ENCODE measurements at places on chromosomes 7 and 10.

- no peak for DNase-seq
These were observed 130.5 kb upstream of the DGKB start for GRCh38 chr7:15033039-15033438.

- DNase-seq, result no peak
These were observed 346.4 kb downstream of the PCLO start for GRCh38 chr7:82816272-82816671.

- no peak for DNase-seq
These were observed 94.7 kb downstream of the RAMP3 start for GRCh38 chr7:45252248-45252647.

DNA sequence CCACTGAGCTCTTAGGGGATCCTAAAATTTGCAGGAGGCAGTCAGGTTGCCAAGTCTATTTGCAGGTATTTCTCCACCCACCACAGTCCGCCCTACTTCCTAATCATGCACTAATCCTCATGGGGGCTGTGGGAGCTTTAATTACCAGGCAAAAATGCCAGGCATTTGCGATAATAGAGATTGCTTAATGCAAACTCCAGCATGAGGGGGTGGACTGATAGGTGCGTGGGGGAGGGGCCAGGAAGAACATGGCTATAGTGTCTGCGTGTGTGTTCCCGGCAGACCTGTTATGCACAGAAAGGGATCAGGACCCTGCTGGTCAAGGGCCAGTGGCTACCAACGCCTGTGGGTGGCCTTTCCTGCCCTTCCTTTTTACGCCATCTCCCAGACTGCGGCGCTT, 15.6 kb upstream of the AQP1 start:
- DNase-seq, result no peak

- no peak for DNase-seq
These were observed 92.6 kb downstream of the RGS10 start for GRCh38 chr10:119449760-119450461.

- DNase-seq, result no peak
These were observed 40.0 kb upstream of the DGKI start for GRCh38 chr7:137886746-137887145.

DNA sequence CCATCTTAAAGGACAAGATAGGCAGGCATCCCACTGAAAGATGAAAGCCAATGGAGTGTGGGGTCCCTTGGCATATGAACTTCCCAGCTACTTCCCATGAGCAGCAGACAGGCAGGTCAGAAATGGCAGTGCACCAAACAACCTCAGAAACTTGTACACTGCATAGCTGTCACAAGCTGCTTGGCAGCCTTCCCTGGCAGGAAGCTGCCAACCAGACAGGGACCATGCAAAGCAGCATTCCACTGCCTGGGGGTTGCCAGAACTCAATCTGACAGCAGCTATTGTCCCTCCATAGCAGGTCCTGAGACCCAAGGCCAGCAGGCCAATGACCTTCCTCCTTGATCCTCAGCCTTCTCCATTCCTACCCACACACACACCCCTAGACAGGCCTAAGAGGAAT, 139.5 kb downstream of the PLCE1 start:
- DNase-seq, result no peak

GRCh38 chr7:158828133-158829020, 932 bp downstream of the ESYT2 start:
- DNase-seq, result no peak

DNA sequence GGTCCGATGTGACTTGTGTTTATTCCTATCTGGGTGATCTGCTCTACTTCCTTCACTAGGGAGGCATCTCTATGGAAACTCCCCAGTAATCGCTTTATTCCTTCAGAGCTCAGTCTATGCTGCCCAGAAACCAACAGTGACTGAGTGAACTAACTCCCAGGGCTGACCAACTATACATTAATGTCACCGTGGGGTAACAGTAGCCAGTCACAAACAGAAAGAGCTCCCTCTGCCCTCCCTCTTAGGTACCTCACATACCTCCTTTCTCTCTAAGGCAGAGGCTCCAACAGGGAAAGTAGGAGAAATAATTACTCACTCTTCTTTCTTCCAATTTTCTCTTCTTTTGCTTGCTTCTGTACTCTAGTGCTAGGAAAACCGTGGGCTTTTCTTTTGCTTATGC, 855.0 kb downstream of the REEP3 start:
- DNase-seq, result no peak

Data from activated T-helper 1 cell treated with Interleukin-2 at 50 U/mL for 16 hours (primary cell).